CD4-positive, alpha-beta T cell treated with Interleukin-17A for 4 hours (primary cell): ENCODE measurements at places on chromosomes 2 and 18.

GRCh38 chr18:58806826-58807714 lies 57.6 kb upstream of the ZNF532 start:
- DNase-seq, result no peak

- no peak for DNase-seq
Observed at GRCh38 chr18:52277785-52278184, 62.2 kb upstream of the DCC start.

- no peak for DNase-seq
Observed at GRCh38 chr2:11056614-11057013, 98.7 kb upstream of the SLC66A3 start.

- DNase-seq, result no peak
Observed at GRCh38 chr2:118642501-118642900, 204.9 kb downstream of the EN1 start.

DNA sequence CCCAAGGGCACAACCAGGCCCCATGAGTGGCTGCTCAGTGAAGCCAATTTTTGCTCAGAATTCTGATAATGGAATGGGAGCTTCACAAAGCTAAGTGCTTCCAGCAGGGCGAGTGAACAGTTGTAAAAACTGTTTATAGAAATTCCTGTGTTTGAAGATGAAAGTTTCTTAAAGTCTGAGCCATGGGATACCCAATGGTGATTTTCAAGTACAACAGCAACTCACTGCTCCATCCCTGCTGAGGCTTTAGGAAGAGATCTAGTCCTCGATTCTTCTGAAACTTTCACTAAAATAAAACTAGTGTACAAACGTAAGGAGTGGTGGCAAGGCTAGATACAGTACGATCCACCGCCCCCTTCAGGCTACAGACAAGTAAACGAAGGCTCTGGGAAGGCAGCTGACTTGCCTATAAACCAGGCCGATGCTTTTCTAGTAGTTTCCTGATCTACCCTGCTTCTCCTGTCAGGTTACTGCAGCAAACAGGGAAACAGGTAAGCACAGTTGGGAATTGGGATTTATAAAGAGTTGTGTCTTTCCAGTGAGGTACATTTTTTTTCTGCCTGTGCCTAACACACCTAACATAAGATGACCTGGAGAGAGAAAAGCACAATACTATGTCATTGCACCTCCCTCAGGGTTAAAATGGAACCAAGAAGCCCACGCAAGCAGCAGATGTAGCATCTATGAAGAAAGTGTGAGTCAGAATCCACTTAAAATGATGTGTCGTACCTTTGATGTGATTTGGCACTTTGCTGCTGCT lies 108.7 kb downstream of the UXS1 start:
- peak; percentile 78 for DNase-seq

DNA sequence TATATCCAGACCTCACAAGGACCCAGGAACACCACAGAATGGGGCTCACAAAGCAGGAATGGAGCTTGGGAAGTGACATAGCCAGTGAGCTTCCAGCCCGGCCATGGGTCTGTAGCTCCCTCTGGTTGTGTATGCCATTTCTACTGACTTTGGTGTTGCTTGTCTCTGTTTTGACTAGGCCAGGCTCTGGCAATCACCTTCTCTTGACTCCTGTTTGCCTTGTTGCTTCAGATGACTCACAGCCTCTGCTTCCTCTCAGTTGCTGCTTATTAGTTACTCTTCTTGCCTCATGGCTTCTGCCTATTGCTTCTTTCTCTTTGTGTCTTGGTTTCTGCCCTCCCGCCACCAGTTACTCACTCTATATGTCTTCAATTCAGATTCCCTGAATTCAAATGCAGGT lies 15.8 kb upstream of the IER3IP1 start:
- DNase-seq, result no peak

GRCh38 chr2:174485788-174486562 lies 854 bp downstream of the GPR155 start:
- DNase-seq, result peak; percentile 38

DNA sequence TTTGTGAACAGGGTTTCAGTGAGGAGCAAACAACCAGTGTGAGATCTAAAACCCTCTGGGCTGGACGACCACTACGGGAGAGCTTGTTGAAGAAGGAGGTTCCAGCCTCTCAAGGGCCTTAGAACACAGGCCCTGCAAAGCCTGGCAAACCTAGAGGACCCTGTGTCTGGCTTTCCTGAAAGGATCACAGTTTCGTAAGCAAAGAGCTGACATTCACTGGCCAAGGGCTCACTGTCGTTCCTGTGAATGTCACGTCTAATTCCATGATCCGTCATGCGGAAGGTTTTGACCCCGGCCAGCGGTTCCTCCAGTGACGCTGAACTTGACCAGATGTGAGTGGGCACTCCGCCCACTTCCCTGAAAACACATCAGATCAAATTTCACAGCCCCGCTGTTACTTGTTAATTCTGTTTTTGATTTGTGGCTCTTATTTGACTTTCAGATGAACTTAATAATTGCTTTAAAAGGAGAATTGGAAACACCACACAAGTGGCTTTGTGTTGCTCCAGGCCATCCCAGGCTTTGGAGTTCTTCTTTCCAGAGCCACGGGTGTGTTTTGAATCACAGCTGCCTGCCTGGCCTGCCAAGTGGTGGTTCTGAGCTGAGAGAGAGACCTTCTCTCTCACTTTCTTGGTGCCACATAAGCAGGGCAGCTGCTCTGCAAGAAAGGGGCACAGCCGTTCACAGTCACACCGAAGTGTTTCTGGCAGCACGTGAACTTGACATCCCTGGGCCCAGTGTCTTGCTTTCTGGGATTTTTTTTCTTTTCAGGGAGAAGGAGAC lies 308.4 kb downstream of the NDUFA10 start:
- no peak for DNase-seq

DNA sequence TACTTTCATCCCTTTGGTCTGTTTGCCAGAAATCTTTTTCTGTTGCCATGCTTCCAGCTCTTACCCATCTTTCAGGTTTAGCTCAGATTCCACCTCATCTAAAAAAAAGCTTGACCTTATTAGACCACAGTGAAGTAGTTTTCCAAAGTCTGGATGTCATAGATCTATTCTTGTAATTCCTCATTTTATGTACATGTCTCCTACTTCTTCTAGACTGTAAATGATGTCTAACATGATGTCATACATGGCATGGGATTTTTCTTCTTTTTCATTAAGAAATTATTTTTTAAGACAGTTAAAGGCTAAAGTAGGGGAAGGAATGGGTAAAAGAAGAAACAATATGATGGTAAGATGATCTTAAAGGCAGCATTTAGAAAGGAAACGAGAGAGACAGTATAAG lies 11.3 kb downstream of the GLS start:
- DNase-seq, result no peak

GRCh38 chr2:20198796-20199632 lies 25.9 kb downstream of the SDC1 start:
- DNase-seq, result no peak

DNA sequence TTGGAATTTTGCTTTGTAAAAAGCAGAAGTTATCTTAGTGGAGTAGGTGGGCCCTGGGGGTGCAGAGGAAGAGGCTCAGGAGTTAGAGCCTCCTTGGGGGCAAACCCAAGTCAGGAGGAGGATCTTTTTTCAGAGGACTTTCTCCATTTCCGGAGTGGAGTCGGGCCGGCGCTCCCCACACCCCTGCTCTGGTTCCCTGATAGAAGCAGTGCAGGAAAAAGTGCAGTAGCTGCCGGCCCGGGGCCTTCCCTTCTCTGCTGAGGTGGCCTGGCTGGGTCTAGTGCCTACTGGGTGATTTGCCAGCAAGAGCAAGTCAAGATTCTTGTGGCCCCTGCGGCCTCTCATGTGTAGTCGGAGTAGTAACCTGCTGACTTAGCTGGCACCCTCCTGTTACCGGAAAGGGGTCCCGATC lies 124.2 kb upstream of the HS6ST1 start:
- no peak for DNase-seq

DNA sequence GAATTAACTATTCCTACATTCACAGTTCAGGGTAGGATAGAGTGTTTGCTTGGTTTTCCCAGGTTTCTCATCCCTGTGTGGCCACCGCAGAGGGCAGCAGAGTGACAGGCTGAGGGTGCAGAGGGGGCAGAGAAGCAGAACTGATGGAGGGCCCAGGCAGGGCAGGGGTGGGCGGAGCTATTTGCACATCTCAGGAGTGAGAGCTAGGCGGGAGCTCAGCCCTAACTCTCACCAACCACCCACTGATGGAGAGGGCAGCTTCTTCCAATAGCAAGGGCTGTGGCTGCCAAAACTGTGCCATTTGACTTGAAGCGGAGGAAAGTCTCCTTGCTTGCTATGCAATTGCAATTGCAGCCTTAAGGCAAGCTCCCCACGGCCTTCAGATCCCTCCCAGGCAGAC lies 12.0 kb upstream of the DARS1 start:
- DNase-seq, result peak; percentile 48

DNA sequence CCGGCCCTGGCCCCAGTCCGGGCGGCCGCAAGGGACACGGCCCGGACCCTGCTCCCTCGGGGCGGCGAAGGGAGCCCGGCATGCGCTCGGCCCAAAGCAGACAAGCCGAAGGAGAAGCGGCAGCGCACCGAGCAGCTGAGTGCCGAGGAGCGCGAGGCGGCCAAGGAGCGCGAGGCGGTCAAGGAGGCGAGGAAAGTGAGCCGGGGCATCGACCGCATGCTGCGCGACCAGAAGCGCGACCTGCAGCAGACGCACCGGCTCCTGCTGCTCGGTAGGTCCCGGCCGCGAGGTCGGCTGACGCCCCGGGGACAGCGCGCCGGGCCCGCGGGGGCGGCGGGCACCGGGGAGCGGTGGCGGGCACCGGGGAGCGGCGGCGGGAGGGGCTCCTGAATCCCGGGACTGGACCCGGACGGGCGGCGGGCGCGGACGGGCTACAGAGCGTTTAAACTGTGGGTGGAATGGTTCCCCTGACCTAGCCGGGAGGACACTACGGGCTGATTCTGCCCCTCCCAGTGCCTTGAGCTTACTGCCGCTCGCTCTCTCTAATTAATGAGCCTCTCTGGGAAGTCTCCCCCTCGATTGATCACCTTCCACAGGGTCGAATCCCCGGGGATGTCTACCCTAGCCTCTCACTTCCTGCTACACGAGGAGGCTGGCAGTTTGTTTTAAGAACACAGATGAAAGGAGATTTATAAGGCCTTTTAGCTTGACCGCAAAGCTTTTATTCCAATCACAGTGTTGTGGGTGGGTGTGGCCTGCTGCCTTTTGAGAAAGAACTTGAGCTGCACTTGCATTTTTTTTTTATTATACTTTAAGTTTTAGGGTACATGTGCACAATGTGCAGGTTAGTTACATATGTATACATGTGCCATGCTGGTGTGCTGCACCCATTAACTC lies 853 bp downstream of the GNAL start:
- no peak for DNase-seq

- DNase-seq, result no peak
Observed at GRCh38 chr2:165431014-165431413, 38.5 kb upstream of the CSRNP3 start.

GRCh38 chr2:45699032-45699658 lies 47.7 kb downstream of the PRKCE start:
- no peak for DNase-seq

DNA sequence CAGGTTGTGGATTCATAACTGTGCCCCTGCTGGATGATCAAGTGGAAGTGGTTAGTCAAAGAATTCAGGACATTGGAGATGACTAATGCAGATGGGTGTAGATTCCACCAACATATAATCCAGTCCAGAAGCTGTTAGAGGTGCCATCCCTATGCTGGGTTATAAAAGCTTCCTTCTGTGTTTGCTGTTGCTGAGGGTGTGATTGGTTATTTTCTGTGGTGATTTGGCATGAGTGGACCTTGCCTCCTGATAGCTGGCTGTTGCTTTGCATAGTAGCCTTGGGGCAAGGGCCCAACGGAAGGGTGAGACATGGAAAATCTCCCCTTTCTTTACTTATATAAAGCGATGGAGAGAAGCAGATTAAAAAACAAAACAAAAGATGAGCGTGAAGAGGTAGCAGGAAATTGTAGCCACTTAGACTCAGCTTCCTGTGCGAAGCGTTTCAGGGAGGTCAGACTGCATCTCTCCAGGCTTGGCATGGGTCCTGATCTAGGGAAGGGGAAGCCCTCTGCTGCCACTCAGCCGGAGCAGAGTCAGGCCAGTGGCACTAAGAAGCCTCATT lies 190.4 kb downstream of the FMNL2 start:
- DNase-seq, result no peak
